ENCODE measurements at places on chromosomes 16 and 17.

GRCh38 chr17:51341457-51341856 is 81.1 kb downstream of the UTP18 start:
- DNase-seq, result no peak

DNA sequence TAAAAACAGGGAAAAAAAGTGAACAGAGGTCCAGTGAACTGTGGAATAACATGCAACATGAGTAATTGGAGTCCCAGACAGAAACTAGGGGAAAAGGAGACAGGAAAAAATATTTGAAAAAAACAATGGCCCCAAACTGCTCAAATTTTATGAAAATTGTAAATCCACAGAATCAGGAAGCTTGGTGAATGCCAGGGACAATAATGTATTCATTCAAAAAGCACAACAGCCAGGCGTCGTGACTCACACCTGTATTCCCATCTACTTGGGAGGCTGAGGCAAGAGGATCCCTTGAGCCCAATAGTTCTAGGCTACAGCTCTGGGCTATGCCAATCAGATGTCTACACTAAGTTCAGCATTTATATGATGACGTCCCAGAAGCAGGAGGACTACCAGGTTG is 23.7 kb downstream of the NCOR1 start:
- DNase-seq, result no peak

DNA sequence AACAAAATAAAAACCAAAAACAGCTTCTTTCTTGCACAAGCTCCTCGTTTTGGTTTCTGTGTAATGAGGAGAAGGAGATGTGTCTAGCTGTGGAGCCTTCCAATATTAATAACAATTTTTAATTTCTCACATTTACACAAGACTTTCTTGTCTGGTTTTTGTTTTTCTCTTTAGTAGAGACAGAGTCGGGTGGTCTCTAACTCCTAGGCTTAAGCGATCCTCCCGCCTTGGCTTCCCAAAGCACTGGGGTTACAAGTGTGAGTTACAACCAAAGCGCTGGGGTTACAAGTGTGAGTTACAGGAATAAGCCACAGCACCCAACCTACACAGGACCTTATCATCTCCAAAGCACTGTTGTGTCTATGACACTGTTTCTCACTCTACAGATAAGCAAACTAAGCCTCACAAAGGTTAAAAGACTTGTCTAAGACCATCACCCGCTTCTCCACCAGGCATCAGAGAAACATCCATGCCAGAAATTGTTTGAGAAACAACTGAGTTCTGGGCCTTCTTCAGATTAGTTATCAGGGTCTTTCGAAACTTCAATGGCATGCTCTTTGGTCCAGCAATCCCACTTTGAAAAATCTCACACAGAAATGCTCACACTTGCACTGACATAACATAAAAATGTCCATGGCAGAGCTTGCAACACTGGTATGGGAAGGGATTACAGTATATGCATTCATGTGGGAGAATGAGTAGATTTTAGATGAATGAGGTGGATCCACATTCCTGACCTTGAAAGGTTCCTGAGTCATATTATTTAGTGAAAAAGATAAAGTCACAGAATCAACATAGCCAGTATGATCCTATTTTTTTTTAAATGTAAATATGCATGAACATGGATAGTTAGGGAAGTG is 3.9 kb downstream of the ABAT start:
- no peak for DNase-seq

DNA sequence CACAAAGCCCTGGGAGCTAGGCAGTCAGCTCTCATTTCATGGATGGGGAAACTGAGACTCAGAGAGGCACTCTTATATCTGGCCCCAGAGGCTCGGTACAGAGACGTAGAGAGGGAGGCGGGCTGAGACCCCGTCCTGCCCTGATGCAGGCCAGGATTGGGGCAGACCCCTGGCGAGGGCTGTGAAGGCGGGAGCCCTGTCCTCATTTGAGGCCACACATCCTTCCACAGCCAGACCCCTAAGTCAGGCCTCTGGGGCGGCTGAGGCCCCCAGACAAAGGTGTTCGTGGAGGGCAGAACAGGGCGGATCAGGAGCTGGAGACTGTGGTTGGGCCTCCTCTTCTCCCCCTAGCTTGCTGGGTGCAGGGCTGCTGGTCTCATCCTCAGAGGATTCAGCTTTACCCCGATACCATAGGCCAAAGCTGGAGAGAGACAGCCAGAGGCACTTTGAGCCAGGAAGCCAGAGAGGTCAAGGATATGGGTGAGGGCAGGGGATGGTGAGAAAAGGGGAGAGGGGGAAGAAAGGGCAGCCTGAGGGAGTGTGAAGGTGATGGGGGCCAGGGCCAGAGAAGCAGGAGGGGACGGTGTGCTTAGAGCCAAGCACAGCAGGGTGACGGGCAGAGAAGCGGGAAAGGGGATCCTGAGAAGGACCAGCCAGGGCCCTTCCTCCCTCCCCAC is 805 bp upstream of the SCARF1 start:
- DNase-seq, result no peak

DNA sequence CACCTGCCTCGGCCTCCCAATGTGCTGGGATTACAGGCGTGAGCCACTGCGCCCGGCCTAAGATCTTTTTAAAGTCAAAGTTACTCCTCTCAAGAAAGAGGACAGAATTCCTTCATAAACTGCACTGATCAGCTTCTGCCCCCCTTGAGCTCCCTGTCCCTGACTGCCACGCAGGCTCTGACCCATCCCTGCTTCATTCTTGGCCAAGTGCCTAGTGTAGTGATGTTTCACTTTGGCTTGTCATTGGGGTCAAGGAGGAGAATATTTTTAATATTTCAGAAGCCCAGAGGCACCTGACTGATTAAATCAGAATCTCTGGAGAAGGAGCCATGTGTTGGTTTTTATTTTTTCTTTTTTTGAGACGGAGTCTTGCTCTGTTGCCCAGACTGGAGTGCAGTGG is 9.1 kb downstream of the MRM1 start:
- no peak for DNase-seq

GRCh38 chr17:59753522-59754467 is 46.3 kb downstream of the VMP1 start:
- no peak for DNase-seq

DNA sequence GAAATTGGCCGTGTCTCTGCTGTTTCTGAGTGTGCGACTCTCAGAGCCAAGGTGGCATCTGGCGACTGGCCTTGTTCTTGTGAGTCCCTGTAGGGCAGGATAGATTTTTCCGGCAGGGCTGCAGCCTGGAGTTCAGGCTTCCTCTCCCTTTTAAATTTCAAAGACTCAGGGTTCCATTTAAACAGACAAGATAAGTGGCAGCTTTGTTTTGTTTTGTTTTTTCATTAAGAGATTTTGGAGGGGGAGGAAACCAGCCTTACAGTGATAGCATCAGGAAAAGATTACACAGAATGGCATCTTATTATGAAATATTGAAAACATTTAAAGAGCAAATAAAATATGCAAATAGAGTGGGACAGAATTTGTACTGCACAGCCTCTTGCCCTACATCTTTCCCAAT is 151.3 kb downstream of the RPTOR start:
- no peak for DNase-seq

DNA sequence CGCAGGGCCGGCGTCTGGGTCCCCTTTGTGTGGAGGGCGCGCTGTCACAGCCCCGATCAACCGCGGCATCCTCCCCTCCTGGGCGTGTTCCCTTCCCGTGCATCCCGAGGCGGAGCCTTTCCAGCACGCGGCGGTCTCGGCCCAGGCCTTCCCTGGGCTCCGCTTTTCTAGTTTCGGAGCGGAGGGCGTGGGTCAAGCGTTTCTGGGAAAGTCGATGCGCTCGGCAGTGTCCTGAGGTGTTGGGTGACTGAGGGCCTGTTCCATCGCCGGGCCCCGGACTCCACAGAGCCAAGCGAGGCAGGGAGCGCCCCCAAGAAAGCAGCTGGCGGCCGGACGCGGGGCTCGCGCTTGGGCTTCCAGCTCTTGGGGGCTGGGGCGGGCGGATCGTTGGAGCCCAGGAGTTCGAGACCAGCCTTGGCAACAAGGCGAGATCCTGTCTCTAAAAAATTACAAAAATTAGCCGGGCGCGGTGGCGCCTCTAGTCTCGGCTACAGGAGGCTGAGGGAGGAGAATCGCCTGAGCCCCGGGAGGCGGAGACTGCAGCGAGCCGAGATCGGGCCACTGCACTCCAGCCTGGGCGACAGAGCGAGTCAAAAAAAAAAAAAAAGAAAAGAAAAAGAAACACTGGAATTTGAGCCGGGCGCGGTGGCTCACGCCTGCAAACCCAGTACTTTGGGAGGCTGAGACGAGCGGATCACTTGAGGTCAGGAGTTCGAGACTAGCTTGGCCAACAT is 806 bp downstream of the IFT140 start:
- DNase-seq, result no peak

DNA sequence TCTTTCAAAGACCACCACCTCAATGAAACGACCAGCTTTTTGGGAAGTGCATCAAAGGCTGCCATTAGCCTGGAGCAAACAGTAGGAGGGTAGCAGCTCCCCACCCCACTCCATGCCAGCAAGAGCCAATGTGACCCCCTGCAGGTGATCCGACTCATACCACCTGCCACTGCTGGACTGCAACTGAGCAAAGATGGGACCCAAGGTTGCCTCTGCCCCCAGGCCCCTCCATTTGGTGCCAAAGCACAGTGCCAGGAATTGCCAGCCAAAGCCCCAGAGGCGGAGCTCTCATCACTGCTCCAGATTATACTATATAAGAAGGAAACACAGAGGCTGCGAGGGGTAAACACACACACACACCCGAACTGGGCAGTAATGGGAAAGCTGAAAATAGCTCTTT is 8.3 kb downstream of the PITPNM3 start:
- no peak for DNase-seq

GRCh38 chr16:48592839-48593429 is 17.0 kb downstream of the N4BP1 start:
- no peak for DNase-seq

GRCh38 chr16:63625126-63625525 is 1496.7 kb downstream of the CDH11 start:
- no peak for DNase-seq

DNA sequence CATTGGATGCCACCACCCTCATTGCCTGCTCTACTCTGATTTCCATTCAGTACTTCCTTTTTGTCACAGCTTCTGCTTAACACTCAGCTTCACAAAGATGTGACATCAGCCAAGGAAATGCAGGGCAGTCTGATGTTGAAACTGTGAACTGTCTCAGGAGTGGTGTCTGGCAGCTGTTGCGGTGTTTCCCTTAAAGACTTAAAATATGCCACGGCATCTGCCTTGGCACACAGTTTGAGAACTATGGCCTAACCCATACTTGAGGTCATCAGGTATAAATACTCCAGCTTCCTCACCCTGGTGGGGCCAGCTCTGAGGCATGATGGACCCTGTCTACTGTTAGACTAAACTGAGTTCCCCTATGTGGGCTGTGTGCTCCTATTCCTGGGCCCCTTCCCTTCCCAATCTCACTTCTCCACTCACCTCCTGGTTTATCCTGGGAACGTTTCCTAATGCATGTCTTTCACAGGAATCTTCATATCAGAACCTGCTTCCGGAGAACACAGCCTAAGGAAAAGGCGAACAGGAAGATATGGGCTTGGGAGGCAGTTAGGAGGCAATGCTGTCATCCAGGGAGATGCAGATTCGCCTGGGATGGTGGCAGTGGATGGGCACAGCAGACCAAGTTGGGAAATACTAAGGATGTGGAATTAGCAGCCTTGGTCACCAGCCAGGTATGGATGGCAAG is 96.5 kb downstream of the WSCD1 start:
- DNase-seq, result no peak

- no peak for DNase-seq
Measured at GRCh38 chr16:64585367-64585766, 536.5 kb downstream of the CDH11 start.

DNA sequence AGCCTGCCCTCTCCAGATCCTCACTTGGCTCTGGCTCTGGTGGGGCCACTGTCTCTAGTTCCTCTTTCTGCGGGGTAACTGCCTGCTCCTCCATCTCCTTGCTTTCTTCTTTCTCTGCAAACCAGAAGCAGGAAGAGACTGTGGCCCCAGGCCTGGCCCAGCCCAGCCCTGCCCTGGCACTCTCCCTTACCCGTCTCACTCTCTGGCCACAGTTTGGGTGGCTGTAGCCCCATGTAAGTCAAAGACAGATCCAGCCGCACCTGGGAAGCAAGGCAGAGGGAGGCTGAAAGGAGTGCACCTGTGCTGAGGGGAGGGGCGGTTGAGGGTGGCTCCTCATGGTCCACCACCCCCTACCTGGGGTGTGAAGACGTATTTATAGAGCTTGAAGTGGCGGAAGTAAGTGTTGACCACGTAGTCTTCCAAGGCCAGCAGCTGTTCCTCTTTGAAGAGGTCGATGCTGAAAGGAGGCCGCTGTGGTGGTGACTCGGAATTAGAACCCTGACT is 2.8 kb downstream of the CFAP119 start:
- no peak for DNase-seq

GRCh38 chr17:42392692-42393415 is 4.6 kb upstream of the STAT3 start:
- DNase-seq, result no peak

DNA sequence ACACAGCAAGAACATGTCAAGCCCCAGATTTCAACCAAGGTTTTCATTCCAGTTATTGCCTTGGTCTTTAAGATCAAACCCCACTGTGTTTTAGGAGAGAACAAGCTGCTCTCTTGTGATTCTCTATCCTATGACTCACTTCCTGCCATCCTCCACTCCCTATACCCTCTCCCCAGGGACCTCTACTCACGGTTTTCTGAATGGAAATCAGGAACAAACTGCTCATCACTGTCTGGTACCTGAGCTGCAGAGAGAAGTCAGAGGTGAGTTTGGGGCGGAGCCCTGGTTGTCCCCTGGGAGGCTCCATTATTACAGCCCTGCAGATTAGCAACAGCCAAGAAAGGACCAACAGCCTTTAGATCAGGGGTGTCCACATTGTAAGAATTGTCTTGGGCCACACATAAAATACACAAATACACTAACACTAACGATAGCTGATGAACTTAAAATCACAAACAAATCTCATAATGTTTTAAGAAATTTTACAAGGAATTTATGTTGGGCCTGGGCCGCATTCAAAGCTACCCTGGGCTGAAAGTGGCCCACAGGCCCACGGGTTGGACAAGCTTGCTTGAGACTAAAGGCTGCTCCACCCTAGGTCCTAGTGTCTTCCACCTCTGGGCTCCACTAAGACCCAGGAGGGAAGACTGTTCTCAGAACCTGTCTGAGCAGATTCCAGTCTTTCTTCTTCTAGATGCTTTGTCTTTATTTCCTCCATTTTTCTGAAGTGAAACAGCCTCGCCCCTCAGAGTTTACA is 9.7 kb downstream of the ETV4 start:
- DNase-seq, result no peak

GRCh38 chr17:50469671-50470305 is 1.1 kb upstream of the CHAD start:
- DNase-seq, result no peak

DNA sequence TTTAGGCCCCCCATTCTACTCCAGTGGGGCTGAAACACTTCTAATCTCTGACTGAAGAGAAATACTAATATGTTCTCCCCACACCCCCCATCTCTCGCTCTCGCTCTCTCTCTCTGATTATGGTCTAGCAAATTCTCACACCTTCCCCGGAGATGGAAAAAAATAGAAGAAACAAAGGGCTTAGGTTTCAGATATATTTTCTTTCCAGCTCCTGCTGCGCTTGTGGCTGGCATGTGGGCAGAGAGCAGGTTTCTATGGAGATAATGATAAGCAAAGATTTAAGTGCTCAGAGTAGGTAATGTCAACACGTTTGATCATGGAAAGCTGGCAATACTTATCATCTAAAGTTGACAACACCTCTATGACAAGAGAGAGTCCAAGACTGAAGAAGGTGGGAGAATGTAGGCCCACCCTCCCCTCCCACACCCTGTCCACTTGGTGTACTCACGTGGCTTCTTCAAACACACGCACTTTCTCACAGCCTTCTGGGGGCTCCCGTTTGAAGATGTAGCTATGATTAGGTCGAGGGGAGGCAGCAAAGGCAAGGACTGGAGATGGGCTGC is 8.0 kb upstream of the SLC35B1 start:
- DNase-seq, result peak; percentile 37

- DNase-seq, result no peak
Measured at GRCh38 chr16:65294165-65294564, 172.3 kb upstream of the CDH11 start.

- DNase-seq, result no peak
Measured at GRCh38 chr16:79434771-79435170, 165.8 kb downstream of the MAF start.
